RKO (cell line): ENCODE measurements at places on chromosomes 5 and 9.

GRCh38 chr5:64183956-64184355 is 18.3 kb downstream of the RNF180 start:
- no peak for DNase-seq

GRCh38 chr9:134660407-134660806 is 18.8 kb downstream of the COL5A1 start:
- DNase-seq: no peak

GRCh38 chr9:80020530-80020929 is 448.8 kb downstream of the TLE4 start:
- no peak for DNase-seq

DNA sequence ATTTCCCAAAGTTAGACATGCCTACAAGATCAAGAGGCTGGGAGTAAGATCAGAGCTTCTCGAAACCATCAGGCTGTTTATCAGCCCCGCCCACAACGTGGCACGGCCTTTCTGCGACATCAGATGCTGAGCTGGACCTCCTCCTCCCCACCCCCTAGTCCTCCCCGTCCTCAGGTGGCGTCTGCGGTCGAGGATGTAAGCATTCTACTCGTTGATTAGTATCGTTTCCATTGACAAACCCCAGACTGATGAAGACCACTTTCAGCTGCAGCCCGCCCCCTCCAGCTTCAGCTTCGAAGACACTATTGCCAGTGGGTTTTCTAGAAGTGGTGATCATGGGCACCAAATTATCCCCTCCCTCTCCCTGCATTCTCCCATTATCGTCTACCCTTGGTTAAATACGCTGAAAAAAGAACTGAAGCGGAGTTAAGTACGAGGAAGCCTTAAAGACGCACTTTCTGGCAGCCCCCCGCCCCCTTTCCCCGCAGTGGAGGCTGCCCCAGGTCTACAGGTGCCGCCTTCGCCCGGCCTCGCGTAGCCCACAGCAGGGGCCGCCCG is 1.1 kb downstream of the PPIC start:
- peak; percentile 73 for DNase-seq

GRCh38 chr9:89642789-89643188 is 38.0 kb downstream of the GADD45G start:
- no peak for DNase-seq

GRCh38 chr9:83598487-83598886 is 24.5 kb upstream of the IDNK start:
- no peak for DNase-seq

DNA sequence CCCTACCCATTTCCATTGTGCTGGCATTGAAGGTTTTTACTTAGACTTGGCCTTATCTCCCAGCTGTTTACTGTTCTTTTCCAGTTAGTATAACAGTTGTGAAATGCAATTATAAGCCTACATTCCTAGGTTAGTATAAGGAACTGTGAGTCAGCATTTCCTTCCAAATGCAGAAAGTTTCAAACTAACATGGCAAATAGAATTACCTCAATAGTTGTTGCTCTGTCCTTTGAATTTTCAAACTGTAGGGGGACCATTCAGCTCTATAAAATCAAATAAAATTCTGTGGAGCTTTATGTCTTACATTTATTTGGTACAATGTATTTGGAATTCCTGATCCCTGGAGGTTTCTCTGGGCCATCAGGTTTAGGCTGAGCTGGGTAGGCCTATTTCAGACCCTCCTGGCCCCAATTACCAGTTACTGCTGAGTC is 47.2 kb downstream of the ARHGEF28 start:
- DNase-seq: peak; percentile 56

DNA sequence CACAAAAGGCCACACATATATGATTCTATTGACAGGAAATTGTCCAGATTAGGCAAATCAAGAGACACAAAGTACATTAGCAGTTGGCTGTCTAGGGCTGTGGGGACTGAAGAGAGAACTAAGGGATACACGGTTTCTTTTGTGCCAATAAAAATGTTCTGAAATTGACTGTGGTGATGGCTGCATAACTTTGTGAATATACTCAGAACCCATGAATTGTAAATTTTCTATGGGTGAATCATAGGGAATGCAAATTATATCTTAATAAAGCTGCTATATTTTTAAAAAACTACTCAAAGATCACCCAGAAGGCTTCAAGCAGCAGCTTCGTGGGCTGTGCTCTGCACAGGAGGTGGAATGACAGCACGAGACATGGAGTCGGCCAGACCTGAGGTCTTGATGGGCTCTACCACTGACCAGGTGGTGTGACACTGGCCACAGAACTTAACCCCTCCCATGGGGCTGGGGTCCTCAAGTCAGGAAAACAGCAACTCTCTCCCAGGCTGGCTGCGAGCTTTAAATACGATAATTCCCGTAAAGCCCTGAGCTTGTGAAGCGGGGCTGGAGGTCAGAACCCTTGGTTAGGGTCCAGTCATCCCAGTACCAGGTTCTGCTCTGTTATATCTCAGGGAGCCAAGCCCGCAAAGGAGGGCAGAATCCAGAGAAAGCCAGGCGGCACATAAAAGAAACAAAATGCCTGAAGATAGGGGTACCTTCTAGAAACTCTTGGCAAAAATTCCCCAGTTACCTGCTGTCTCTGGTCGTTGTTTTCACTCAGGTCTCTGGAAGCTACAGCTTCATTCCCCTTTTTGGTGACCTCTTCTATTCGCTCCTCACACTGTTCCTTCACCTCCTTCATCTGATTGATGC is 59.1 kb downstream of the GOLM1 start:
- no peak for DNase-seq

DNA sequence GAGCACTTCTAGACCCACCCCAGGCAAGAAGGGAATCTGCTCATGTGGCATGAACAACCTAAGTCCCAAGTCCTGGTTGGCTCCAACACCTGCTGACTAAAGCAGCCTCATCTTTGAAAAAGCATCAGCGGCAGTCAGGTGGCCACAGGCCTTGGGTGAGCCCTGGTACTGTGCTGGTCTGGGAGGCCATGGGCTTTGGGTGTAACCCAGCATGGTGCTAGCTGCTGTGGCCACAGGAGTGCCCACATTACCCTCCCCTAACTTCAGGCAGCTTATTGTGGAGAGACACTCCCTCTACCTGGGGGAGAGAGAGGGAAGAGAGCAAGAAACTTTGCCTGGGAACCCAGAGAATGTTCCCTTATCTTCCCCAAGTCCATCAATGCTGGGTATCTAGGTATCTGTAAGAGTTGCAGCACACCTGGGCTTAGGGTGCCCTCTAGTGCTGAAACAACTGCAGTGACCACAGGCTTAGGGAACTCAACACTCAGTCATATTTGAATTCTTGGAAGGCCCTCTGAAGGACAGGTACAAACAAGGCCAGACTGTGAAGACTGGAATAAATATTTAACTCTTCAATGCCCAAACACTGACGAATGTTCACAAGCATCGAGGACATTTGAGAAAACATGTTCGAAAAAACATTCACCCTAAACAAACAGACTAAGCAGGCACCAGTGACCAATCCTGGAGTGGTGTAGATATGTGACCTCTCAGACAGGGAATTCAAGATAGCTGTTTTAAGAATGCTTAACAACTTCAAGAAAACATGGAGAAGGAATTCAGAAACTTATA is 69.9 kb upstream of the OR2K2 start:
- peak; percentile 52 for DNase-seq

- no peak for DNase-seq
Measured at GRCh38 chr9:20033511-20033910, 244.7 kb upstream of the SLC24A2 start.
